ENCODE measurements at places on chromosomes 4 and X.
A peak's percentile ranks its signal among the peaks of the same experiment; 100 is the strongest.

- peak; percentile 69 for DNase-seq
These were observed 4.7 kb downstream of the RASGEF1B start for GRCh38 chr4:81466841-81467671.

- no peak for DNase-seq
These were observed 49.5 kb downstream of the CAMK2D start for GRCh38 chr4:113711883-113712662.

DNA sequence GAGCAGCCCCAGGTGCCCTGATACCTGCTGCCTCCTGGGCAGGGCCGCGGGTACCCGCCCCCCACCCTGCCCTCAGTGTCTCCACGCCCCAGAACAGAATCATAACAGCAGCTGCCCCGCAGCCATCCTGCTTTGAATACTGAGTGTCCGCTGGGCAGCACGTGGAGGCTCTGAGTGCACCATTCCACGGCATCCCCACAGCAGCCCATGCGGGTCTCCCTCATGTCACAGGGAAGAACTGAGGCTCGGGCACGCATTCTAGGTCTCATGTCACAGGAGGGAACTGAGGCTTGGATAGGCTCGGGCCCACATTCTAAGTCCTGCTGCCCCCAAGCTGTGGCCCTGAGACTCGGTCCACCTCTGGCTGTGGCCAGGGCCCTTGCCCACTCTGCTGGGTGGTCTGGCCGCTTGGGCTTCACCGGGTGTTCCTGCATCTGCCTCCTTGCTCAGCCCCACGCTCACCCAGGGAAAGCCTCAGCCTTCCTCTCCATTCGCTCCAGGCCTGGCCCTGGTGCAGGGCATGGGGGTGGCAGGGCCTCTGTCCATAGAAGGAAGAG is 221.6 kb upstream of the PSAPL1 start:
- no peak for DNase-seq

- no peak for DNase-seq
These were observed 3.9 kb upstream of the CHRNA9 start for GRCh38 chr4:40331101-40331745.

DNA sequence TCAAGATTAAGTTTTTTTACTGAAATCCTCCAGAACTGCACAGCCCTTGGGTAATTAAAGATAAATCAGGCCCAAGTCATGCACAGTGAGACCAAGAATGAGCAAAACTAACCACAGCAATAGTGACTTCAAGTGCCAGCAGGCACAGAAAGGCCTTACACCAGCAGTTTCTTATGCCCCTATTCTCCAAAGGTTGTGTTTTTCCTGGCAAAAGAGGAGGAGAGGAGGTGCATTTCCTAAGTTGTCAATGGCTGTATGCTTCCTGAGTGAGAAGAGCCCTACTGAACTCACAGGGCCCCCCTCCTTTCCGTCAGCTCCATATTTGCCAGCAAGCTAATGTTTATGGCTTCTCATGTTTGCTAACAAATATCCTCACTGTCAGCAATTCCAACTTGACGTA is 418.7 kb upstream of the INTU start:
- DNase-seq: no peak

- no peak for DNase-seq
These were observed 205.0 kb upstream of the PDE5A start for GRCh38 chr4:119833611-119834010.

DNA sequence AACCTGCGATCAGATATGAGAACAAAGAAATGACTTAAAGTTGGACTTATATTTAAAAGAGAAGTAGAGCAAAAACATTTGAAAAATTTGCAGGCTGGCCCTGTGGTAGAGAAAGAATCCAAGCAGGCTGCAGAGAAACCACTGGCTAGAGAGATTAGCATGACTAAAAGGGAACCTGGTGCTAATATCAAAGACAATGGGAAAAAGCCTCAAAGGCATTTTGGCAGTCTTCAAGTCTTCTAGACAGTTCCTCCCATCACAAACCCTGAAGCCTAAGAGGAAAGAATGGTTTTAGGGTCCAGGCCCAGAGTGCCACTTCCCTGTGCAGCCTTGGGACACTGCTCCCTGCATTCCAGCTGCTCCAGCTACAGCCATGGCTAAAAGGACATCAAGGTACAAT is 33.4 kb downstream of the KCTD8 start:
- no peak for DNase-seq

- DNase-seq: no peak
These were observed 78.6 kb upstream of the ADRA2C start for GRCh38 chr4:3687538-3687937.

- peak; percentile 16 for DNase-seq
These were observed 30.1 kb upstream of the TMEM154 start for GRCh38 chr4:152709675-152710438.

DNA sequence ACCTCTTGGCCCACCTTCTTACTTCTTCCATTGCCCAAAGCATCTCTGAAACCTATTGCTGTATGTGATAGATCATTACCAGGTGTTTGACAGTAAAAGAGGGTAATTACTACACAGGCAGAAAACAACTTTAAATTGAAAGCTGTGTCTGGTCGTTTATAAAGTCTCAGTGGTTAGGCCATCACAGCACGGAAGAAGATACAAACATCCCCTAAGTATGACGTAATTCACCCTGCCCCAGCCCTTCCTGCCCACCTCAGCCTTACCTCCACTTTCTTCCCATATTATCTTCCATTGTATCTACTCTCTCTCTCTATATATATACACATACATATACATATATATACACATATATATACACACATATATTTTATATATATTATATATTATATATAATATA is 805.8 kb upstream of the PABPC4L start:
- no peak for DNase-seq

- no peak for DNase-seq
These were observed 25.9 kb upstream of the SPON2 start for GRCh38 chr4:1198098-1198844.

- no peak for DNase-seq
These were observed 850.4 kb upstream of the FRG1 start for GRCh38 chr4:189090174-189090814.

DNA sequence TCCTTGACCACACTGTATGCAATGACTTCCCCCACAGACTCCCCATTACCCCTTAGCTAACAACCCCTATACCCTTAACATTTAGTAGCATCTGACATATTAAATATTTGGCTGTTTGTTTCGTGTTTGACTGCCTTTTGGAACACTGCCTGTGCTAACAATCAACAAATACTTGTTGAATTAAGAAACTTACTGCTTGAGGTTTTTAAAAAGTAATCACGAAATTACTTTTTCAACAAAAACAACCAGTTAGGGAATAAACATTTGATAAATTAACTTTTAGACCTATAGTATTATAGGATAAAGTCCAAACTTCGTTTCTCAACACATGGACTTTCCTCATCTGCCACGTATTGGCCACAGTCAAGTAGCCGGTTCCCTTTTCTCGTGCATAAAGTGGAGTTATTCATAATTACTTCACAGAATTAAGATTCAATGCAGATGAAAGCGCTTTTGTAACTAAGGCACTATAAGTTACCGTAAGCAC is 555 bp upstream of the ELMOD2 start:
- no peak for DNase-seq

DNA sequence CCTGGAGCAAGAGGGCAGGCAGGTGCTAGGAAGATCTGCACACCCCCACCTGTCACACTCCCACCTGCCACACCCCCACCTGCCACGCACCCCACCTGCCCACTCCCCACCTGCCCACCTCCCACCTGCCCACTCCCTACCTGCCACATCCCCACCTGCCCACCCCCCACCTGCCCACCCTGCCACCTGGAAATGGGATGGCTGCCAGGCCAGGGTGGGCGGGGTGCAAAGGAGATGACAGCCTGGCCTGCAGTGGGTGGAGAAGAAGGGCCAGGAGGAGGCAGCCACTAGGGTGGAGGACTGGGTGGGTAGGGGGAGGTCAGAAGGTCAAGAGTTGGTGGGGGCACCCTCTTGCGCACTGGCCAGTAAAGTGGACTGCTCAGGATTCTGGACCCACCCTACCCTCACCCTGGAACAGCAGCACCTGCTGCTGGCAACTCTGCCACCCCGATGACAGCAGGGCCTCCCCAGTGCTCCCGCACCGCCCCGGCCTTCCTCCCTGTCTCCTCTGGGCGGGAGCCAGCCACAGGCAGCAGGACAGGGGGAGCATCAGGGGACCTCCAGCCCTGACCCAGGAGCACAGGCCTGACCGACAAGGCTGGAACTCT is 66.8 kb upstream of the NKX1-1 start:
- DNase-seq: peak; percentile 7

DNA sequence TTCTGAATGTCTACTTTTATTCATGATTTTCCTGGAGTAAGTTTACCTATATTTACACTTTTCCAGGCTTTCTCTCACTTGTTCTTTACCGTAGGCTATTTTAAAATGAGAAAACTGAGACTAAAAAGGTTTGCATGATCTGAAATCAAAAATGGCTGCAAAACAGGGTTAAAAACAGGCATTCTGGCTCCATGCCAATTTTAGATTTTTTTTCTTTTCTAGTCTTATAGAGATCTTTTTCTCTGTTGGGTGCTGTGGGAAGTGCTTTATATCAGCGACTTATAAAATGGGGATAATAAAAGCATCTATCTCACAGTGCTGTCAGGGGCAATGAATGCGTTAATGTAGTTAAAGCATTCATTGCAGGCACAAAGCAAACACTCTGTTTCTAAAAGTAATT is 294.8 kb downstream of the PACRGL start:
- DNase-seq: no peak

GRCh38 chrX:13491061-13491460 is 78.3 kb upstream of the EGFL6 start:
- DNase-seq: no peak

- DNase-seq: no peak
These were observed 60.7 kb downstream of the IL15 start for GRCh38 chr4:141697116-141697515.

DNA sequence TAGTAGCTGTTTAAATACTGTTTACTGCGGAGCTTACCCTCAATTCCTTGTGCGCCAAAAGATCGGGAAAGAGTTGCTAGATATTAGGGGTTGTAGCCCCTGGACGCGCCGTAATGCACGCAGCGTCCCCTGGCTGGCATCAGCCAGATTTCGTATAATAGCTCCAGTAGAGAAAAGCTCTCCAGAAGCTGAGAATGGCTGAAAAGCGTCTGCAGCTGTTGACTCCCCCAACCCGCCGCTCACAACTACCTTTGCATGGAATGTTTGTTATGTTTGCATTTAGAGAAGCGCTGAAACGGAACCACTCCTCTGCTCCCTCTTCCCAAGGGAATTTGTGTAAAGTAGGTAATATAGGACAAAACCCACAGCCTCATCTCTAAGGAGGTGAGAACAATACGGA is 3.7 kb downstream of the DOCK11 start:
- no peak for DNase-seq

GRCh38 chr4:152189451-152190179 is 346.3 kb downstream of the FBXW7 start:
- no peak for DNase-seq

GRCh38 chr4:109294006-109294405 is 8.5 kb downstream of the COL25A1 start:
- DNase-seq: peak; percentile 60

DNA sequence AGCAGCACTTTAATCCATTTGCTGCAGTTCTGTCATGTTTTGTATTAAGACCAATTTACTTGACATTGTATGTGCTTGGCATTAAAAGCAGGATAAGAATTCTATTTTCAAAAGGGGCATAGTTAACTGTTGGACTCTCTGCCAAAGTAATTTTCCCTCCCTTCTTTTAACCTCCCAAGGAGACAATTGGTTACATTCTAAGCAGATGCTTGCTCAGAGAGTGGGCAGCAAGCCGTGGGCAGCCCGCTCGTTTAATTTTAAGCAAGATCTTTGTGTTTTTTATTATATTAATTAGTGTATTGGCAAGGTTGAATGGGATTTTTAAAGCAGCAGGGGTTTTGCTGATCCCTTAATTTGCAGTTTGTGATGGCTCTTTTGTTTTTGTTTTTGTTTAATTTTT is 37.1 kb upstream of the KLHL8 start:
- DNase-seq: no peak

GRCh38 chr4:120694973-120695372 is 227.6 kb downstream of the PRDM5 start:
- DNase-seq: no peak

DNA sequence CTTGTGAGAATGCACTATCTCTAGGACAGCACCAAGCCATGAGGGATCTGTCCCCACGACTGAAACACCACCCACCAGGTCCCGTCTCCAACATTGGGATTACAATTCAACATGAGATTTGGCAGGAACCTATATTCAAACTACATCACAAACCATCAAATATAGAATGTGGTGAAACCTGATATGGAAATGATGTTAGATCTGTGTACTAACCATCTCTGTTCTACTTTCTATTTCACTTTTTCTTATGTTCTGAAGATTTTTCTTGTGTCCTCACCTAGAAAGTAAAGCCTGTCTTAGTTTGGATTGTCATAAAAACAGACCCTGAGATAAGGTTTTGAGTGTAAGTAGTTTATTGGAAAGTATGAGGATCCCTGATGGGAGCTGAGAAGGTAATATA is 37.8 kb upstream of the TACR3 start:
- no peak for DNase-seq

DNA sequence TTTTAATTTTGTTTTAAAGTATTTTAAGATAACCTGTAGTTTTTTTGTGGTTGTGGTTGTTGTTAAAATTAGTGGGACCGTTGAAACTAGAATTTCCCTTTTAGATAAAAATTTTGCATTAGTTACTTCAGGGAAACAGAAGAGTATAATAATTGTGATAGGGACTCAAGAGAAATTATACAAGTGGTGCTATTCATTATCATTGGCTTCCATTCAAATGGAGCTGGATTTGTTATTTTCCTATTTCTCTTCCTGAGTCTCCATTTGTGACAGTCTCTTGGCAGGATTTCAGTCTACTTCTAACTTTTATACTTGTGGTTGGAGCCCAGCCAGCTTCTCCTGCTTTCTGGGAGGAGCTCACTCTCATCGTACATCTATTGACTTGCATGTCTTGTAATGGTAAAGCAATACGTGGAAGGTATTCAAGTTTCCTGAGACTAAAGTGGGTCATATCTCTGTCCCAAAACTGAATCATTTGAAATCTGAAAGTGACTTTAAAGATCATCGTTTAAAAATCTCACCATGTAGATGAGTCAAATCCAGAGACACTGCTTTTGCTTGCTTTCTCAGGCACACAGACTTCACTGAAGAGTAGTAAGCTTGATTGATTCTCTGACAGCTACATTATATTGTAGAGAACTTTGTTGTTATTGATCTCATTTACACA is 155.8 kb downstream of the RPA4 start:
- DNase-seq: no peak

- DNase-seq: peak; percentile 79
These were observed 1.8 kb downstream of the CPZ start for GRCh38 chr4:8594097-8595038.

DNA sequence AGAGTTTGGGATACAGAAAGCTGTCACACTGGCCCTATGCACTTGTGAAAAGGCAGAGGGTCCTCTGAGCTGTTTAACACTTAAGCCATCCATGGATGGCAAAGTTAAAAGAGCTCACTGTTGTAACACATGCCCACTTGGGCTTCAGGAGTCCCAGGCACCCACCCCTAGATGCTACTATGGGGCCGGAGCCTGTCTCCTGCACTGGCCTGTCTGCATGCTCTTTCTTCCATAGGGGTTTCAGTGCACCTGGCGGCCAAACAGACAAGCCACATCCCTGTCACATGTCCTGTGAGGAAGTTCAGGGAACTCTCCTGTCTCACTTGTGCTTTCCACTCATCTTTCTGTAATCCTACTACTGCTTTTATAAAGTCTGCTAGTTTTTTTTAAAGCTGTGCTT is 2586.0 kb downstream of the PCDH7 start:
- no peak for DNase-seq

GRCh38 chrX:134368126-134368525 is 91.8 kb upstream of the HPRT1 start:
- DNase-seq: no peak

- no peak for DNase-seq
These were observed 202.6 kb upstream of the GYPA start for GRCh38 chr4:144342949-144343760.

Measured in WERI-Rb-1 (cell line).